ENCODE measurements at places on chromosomes 5 and 9.

GRCh38 chr9:127776195-127776923 lies 2.1 kb downstream of the SH2D3C start:
- DNase-seq: no peak

- no peak for DNase-seq
These were observed 16.7 kb downstream of the GFPT2 start for GRCh38 chr5:180336234-180337020.

DNA sequence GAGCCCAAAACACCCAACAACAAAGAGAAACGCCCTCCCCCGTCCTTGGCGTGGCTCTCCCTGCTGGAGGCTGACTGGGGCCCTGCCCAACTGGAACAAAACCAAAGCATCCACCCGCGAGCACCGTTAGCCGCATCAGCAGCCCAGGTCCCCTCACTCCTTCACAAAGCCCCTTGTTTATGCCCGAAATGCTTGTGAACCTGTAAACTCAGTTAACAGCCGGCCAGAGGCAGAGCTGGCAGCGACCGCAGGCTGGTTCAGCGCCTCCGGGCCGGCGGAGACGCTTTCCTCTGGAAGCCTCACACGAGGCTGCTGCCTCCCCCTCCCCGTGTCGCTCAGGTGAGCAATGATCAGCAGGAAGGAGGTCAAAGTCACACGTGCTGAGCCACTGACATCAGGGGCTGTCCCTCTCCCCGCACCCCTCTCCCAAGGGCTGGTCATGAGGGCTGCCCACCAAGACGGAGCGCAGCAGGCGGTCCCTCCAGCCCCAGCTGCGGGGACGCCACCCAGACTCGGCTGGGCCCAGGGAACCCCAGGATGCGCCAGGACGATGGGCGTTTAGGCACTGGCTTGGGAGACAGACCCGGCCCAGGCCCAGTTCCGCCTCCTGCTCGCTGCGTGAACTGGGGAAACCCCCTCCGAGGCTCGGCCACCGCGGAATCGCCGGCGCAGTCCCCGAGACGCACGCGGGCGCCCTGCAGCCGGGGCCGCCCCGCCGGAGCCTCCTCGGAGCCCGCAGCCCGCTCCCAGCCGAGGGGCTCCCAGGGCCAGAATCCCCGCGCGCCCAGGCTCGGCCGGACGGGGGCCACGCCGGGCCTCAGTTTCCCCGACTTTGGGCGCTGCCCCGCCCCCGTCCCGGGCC lies 563 bp downstream of the SNAPC4 start:
- DNase-seq: no peak

DNA sequence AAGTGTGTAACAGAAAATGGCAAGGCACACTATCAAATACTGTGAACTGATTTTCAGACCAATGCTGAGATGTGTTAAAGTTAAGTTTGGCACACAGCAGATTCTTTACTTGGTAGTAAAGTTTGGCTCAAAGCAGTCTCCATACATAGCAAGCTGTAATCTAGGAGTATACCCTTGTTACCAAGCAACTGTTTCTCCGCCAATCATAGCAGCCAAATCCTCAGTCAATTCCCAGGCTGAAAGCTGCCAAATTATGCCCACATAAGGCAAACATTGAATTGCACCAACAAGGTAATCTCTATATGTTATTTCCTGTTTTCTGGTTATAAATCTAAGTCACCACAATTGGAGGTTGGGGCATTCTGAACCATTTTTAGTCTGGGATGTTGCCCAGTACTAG lies 345.7 kb downstream of the DEPDC1B start:
- no peak for DNase-seq

Data from NCI-H1694 (cell line).